ENCODE measurements at places on chromosomes 4 and X.

- DNase-seq = no peak
Observed at GRCh38 chr4:108042927-108043326, 53.2 kb downstream of the HADH start.

DNA sequence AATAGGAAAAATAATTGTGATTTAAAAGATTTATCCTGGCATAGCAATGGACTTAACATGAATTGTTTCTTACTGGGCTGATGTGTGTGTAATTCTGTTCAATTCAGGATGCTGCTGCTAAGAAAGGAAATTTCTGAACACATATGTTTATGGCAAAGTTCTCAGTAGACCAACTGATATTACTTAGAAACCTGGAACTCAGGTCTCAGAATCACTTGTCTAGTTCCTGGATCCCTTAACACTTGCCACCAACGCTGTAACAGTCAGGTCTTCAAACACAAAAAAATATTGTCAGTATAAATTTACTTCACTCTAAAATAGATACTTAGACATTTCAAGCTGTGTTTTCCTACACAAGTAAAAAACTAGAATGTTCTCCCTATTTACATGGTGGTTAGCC is 5.5 kb downstream of the CASP3 start:
- DNase-seq = no peak

- DNase-seq = no peak
Observed at GRCh38 chrX:119187298-119187697, 48.8 kb upstream of the PGRMC1 start.

- no peak for DNase-seq
Observed at GRCh38 chr4:43244688-43245382, 352.3 kb downstream of the GRXCR1 start.

DNA sequence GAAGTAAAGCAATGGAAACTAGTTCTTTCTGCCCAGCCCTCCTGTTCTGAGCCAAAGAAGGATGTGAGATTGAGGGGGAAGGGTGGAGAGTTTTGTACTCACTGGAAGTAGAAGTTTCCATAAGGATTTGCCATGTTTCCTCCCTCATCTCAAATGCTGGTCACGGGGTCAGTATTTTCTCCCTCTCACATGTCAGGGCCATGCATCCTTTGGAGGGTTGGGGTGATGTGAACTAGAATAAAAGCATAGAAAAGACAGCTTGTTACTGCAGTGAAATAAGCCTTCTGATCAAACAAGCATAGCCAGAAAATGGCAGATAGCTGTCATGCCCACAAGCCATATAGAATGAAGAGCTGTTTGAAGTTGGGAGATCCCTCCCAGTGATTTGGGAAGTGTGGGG is 79.7 kb downstream of the KIT start:
- no peak for DNase-seq

GRCh38 chrX:73850124-73851013 is 287.4 kb downstream of the CHIC1 start:
- no peak for DNase-seq

DNA sequence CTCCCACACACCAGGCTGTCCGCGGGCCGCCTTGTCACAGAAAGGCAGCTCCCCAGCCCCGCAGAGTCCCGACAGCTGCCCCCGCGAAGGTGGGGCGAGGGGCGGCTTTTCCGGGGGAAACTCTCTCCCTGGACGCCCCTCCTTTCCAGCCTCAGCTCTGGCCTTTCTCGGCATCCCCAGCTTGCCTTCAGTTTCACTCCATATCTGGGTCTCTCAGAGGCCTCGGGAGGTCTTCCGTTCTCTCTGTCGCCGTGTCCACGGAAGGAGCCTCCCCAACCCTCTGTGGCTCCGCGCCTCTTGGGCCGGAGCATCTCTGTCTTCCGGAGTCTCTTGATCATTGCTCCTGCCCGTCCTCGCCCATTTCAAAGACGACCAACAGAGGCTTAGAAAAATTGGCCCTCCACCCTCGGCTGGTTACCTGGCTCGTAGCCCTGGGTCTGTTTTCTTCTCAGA is 6.1 kb upstream of the MSX1 start:
- DNase-seq = no peak

DNA sequence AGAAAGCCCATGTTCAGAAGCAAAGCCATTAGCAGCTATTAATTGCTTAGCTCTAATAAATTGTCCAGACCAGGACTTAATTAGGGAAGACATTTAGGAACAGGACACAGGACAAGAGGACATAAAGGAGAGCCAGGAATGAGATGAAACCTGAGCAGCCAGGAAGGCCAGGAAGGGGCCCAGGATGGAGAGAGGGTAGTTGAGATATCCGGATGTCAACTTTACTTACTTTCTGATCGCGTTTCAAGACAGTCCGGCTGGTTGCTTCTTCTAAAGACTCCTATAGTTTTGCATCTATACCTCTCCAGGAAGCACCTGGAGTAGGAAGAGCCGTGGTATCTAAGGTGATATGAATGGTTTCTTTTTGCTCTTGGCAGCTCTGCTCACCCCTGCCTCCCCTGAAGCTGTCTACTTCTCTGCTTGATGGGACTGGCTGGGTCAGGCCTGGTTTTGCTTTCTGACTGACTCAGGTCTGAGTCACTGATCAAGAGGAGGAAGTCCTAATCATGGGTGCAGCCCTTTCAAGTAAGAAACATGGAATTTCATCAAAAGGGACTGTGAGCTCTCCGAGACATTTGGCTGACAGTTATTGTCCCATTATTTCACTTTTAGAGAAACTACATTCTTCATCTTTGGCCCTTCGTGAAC is 733.3 kb downstream of the RPA4 start:
- DNase-seq = no peak

DNA sequence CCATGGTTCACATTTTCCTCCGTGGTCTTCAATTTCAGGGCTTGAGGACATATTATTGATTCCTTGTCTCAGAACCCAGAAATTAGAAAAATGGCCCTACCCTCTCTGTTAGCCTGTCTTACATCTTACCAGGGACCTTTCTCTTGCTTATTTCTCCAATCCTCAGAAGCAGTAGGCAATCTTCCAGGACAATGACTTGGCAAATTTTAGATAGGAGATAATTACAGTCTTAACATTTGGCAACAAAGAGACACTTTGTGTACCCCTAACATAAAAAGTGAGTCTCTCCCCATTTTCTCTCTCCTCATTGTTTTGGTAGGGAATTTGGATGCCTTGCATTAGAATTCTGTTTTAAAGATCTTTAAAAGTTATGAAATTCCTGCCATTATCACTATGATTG is 778.1 kb upstream of the SLIT2 start:
- no peak for DNase-seq

DNA sequence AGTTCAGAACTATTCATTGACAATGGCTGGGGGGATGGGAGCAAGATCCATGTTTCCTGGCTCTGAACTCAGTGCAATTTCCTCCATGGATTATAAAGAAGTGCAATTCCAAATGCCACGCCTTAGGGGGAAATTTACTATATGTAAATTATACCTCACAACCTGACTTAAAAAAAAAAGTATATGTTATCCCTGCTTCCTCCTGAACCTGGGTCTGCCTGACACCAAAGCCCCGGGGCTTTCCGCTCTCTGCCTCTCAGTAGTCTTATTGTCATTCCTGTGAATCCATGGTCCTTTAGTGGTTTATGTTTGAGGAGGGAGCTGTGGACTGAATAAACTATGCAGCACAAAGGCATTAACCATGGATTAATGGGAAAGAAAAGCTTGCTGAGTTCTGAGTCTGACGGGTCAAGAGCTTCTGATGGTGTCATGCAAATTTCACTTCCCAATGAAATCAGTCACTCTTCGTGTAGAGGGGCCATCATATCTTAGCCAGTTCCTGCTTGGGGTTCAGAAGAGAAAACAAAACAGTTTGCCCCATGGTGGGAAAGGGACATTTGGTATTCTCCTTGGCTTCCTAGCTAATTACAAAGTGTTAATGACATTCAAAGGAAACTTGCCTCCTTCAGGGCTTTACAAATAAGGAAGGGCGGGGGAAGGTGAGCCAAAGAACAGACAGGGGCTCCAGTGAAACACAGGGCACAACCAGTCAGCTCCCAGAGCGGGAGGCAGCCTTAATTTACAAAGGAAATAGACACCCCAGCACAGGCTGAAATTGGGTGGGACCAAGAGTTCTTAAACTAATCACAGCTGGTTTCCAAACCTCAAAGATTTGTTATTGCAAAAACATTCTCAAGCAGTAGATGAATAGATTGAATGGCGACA is 14.3 kb downstream of the FAM9C start:
- no peak for DNase-seq

GRCh38 chr4:8870647-8871416 is 807 bp downstream of the HMX1 start:
- no peak for DNase-seq

GRCh38 chrX:31181377-31182000 is 109.6 kb upstream of the FTHL17 start:
- no peak for DNase-seq

DNA sequence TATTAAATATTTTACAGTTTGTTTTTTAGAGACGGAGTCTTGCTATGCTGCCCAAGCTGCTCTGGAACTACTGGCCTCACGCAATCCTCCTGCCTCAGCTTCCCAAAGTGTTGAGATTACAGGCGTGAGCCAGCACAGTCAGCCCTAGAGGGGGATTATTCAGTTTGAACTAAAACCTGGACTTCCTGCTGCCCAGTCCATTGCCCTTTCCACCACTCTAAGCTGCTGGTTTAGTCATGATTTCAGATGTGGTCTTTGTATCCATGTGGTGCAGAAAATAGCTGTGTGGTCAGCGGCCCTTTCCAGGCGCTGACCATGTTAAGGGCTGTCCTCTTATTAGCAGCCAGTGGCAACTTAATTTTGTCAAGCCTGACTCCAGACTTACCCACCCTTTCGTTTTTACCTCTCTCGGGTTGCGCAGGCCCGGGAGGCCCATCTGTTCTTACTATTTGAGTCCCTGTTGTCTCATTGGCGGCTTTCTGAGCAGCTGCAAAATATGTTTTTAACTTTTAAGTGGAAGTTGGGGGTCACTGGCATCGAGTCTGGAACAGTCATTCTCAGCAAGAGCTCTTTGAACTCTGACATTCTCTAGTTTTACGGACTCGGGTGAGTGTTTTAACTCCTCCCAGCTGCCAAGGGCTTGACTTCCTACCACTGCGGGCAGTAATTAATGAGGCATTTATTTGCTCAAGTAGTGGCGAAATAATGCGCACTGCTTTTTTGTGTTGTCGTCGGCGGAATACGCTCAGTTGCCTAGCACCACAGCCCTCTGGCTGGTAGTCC is 773 bp upstream of the VMA21 start:
- DNase-seq = peak; percentile 42

DNA sequence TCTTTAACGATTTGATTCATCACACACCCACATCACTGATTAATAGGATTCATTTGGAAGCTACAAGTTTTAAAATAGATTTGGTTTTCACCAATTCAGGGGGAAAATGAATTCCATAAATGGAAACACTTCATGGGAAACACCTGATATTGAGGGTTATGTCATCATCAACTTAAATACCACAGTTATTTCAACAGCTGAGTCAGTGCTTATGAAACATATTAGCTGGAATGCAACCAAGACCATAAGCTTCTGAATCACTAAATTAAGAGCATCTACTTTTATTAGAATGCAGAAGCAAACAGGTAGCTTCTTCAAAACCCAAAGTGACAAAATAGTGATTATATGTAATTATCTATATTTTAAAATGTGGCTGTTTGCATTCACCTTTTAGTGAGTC is 207.8 kb upstream of the DCAF8L1 start:
- DNase-seq = peak; percentile 3

DNA sequence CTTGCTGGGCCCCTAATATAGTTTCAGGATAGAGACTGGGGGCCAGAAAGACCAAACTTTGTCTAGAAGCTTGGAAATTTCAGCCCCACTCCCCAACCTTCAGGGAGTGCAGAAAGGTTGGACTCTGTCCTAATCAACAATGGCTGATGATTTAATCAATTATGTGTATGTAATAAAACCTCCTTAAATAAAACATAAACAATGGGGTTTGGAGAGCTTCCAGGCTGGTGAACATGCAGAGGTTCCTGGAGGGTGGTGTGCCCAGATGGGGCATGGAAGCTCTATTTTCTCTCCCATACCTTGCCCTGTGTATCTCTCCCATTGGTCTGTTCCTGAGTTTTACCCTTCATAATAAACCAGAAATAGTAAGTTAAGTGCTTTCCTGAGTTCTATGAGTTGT is 174.2 kb downstream of the GC start:
- DNase-seq = no peak

DNA sequence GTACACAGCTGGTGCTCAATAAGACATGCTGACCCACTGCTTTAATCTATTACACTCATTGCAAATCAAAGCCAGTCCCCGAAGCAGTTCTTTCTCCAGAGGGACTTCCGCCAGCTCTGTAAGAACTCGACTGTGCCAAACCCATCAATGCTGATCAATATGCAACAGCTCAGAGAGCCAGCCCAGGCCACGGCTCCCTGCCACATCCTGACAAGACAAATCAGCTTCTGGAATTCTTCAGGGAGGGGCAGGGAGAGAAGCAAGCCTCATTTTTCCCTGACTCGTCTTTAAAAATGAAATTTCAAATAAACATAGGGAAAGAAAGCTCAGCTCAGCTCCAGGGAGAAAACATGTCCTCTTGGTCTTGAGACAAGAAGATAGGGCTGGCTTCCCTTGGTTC is 5.3 kb upstream of the ADRA2C start:
- DNase-seq = no peak

DNA sequence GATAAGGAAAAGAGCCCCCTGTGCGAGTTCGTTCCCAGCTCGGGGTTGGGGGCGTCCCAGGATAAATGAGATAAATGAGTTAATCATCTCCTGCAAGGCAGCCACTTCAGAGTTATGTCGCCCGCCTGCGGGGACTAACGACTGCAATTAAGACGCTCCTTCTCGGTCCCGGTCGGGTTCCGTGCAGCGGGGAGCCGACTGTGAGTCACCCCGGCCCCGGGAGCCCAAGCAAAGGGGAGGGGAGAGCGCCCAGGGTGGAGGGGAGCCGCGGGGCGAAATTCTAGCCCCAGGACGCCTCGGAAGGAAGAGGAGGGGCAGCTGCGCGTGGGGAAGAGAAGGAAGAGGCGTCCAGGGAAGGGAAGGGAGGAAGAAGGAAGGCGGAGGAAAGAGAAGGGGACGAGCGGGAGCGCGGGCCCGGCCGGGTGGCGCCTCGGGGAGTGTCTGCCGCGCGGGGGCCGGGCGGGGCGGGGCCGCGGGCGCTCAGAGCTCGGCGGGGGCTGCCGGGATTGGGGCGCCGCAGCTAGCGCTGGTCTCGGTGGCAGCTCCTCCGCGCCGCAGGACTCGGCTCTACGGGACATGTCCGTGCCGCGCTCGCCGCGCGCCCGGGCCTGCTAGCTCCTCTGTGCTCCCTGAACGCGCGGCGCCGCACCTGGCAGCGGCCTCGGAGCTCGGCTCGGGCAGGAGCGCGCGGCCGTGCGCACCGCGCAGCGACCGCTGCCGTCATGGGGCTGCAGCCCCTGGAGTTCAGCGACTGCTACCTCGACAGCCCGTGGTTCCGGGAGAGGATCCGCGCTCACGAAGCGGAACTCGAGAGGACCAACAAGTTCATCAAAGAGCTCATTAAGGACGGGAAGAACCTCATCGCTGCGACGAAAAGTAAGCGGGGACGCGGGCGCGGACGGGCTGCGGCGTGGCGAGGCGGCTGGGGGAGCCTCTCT is at the start of gene ARHGAP10:
Gene ARHGAP10 (plus strand): TSS at position 509 of the 938 bp plus-strand sequence. CDS start 214 bp downstream, at position 723.
- DNase-seq = no peak

GRCh38 chrX:154482786-154483185 is 3.6 kb downstream of the UBL4A start:
- no peak for DNase-seq

GRCh38 chr4:169225812-169226211 is 44.9 kb downstream of the SH3RF1 start:
- DNase-seq = no peak

All from brain pericyte (primary cell).